ENCODE measurements at places on chromosomes 3 and 15.

DNA sequence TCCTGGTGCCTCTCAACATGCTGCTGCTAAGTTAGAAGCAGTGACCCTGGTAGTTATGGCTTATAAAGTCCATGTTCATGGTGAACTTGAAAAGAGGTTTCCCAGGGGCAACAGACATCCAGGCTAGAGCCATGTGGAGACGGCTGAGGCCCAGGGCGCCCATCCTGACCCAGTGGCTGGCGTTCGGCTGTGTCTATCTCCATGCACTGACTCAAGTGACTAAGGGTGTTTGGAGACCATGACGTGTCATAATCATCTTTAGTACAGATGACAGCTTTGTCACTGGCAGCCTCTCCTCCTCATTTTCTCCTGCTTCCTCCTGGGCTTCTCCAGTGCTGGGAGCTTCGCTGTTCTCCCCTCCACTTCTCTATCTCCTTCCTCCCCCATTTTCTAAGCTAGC is 287.4 kb upstream of the LYSMD4 start:
- no peak for DNase-seq

DNA sequence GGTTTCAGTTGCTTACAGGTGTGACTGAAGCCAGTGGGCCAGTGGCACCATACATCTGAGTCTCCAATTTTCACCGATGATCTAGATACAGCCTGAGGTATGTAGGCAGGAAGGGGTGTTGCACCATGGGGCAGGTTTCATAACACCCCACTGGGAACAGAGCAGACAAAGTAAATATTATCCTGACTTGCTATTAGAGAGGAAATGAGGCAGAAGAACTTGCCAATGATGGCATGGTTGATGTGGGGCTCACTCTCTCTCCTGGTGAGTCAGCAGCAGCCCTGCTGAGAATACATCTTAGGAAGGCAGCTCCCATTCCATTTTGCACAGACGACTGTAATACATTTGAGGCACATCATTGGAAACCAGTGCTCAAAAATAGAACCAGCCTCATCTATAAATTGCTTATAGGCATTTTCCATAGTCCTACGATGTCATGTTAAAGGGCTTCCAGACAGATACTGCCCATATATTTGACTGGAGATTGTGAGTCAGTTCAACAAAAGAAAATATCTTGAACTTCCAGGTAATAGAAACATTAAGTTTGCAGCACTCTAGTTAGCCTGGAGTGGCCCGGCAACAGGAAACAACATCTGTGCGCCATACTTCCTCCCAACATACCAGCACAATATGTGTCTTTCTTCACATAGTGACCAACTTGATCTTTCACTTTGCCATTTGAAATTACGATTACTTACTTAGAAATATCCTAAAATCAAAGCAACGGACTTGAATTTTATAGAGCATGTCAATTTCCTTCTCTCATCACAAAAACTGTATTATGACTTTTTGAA is 175.5 kb downstream of the NECTIN3 start:
- DNase-seq: peak; percentile 30

DNA sequence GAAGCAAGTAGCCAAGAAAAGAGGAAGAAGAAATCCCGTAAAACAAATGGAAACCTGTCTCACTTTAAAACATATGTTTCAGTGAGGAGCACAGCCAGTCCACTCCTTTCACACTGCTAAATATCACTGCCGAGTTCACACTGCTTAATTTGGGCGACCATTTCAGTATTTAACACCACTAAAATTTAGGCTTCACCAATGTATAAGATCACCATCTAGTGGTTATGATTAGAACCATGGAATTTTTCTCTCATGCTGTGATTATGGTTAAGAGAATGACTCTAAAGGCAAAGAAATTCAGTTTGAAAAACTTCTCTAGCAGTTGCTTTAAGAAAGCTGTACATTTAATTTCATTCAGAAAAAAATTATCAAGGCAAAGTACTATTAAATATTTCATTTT is 16.6 kb downstream of the SLC4A7 start:
- peak; percentile 40 for DNase-seq

DNA sequence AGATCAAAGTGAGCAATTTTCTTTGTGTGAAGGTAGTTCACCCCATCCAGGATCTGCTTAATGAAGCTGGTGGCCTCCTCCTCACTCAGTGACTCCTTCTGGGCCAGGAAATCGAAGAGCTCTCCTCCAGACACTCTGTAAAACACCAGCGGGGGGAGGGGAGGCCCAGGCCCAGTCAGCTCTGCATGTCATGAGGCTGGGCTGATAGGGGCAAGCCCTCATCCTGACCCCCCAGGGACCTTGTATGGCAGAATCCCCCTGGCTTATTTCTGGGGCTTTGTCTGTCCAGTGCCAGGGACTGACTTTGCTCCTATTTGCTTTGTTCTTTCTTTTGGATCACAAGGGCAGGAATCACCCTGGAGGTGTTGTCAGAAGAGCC is 74.9 kb downstream of the DAPK2 start:
- no peak for DNase-seq

GRCh38 chr3:184806567-184807271 is 5.2 kb upstream of the VPS8 start:
- DNase-seq: no peak

- DNase-seq: no peak
These were observed 66.2 kb upstream of the TSC22D2 start for GRCh38 chr3:150341891-150342290.

DNA sequence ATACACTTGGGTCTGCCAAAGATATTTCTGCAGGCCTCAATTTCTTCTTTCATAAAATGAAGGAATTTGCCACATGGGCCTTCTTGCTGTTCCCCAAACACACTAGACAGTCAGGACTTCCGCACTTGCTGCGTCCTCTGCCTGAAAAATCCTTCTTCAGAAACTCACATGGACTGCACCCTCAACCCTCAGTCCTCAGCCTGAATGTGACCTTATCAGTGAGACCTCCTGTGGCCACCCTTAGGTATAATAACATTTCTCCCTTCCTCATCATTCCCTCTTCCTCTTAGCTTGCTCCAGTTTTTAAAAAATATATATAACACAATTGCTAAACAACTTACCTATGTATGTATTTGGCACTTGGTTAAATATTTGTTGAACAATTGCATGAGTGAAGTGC is 257.5 kb downstream of the MFSD1 start:
- DNase-seq: no peak

- DNase-seq: no peak
These were observed 124.2 kb downstream of the TFG start for GRCh38 chr3:100833483-100833882.

All from Caki2 (cell line).